M059J (cell line): ENCODE measurements at places on chromosomes 7 and 10.
A peak's percentile ranks its signal among the peaks of the same experiment; 100 is the strongest.

GRCh38 chr10:72277996-72278667 is 4.4 kb downstream of the DDIT4 start:
- no peak for DNase-seq

- DNase-seq = no peak
Measured at GRCh38 chr10:43082087-43082486, 5.2 kb downstream of the RET start.

- no peak for DNase-seq
Measured at GRCh38 chr10:43012578-43012977, 64.3 kb upstream of the RET start.

DNA sequence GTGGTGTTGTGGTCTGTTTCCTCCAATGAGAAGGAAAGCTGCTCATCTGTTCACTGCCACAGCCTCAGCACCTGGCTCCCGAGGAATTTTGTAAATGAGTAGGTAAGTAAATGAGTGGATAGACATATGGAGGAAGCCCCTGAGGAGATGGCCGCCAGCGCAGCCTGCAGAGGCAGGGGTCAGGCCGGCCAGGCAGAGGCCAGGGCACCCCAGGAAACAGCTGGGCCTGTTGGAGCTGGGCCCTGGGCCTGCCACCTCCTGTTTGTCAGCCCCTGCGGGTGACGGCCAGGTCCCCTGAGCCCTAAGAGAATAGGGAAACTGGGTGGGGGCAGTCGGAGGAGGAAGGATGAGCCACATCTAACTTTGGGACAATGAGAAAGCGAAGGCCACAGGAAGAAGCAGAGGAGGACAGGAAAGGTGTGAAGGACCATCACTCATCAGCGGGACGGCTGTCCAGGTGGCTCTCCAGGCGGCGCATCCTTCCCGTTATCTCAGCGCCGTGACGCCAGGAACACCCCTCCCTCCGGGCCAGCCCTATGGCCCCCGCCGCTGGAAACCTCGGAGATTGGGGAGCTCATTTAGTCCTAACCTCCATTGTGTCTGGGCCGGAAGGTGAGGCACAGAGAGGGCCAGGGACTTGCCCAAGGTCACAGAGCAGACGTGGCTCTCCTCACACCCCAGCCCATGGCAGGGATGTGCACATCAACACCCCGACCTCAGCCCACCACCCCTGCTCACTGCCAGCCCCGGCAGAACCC is 142.3 kb upstream of the UNC5B start:
- DNase-seq = no peak

- DNase-seq = peak; percentile 56
Measured at GRCh38 chr7:39587393-39587792, 21.2 kb downstream of the YAE1 start.

DNA sequence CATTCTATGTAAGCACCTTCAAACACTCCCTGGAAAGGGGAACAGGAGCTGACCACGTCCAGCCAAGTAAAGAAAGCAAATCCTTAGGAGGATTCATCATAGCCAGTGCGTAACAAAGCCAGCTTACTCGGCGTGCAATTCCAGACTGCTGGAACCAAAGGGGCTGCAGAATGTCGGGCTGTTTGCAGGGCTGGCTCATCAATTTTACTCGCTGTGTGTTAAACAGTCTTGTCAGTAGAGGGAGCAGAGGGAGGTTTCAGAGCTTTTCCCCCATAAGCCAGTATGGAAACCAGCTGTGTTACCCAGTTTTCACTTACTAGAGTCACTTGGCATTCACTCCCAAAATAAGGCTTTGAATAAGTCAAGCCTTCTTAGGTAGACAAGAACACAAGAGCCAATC is 127.1 kb downstream of the KMT2E start:
- peak; percentile 27 for DNase-seq

GRCh38 chr10:13715100-13715499 is 128.3 kb downstream of the PRPF18 start:
- DNase-seq = no peak
